Activated naive CD4-positive, alpha-beta T cell treated with Interleukin-2 at 50 U/mL for 16 hours (primary cell): ENCODE measurements at places on chromosomes 1 and 21.

- DNase-seq, result peak; percentile 59
Measured at GRCh38 chr1:169427081-169427641, at the start of gene CCDC181. Gene CCDC181 (minus strand): TSS chr1:169427474. CDS start chr1:169424927, 2,547 bp downstream.

- DNase-seq, result no peak
Measured at GRCh38 chr1:14947421-14947820, 206.1 kb upstream of the TMEM51 start.

GRCh38 chr21:14482165-14482564 lies 64.0 kb downstream of the SAMSN1 start:
- peak; percentile 31 for DNase-seq

GRCh38 chr1:161721738-161722343 lies 497 bp downstream of the FCRLB start:
- no peak for DNase-seq

GRCh38 chr21:33011462-33011861 lies 14.3 kb upstream of the OLIG2 start:
- DNase-seq, result no peak

GRCh38 chr1:87392248-87393192 lies 63.8 kb downstream of the LMO4 start:
- DNase-seq, result no peak

DNA sequence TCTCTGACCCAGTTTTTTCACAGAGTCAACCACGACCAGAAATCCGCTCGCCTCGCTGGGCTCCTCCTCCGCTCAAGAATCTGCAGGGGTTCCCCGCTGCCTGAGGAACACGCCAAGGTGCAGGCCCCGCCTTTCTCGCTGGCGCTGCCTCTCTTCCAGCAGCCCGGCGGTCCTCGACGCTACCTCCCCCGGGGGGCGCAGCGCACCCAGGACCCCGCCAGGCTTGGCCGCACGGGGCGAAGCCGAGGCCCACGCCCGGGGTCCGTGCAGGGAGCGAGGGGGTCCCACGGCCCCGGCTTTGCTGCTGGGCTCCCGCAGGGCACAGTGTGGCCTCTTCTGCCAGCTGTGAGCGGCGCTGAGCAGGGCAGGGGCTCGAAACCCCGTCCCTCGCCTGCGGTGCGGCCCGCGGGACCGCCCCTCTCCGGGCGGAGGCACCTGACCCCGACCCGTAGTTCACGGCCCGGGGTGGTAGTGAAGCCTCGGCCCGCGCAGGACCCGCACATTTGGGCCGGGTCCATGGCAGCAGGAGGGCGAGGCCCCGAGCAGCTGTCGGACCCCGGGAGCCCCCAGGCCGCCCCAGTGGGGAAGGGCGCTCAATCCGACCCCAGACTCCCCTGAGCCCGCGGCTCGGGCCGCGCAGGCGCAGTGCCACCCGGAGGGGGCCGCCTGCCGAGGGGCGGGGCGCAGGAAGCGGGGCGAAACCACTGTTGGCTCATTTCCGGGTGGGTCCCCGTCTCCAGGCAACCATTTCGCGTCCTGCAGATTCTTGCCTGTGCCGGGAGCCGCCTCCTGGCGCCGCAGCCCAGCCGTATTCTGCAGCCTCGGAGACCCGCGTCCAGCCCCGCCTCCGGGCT lies 10.0 kb upstream of the MMEL1 start:
- DNase-seq, result peak; percentile 95

DNA sequence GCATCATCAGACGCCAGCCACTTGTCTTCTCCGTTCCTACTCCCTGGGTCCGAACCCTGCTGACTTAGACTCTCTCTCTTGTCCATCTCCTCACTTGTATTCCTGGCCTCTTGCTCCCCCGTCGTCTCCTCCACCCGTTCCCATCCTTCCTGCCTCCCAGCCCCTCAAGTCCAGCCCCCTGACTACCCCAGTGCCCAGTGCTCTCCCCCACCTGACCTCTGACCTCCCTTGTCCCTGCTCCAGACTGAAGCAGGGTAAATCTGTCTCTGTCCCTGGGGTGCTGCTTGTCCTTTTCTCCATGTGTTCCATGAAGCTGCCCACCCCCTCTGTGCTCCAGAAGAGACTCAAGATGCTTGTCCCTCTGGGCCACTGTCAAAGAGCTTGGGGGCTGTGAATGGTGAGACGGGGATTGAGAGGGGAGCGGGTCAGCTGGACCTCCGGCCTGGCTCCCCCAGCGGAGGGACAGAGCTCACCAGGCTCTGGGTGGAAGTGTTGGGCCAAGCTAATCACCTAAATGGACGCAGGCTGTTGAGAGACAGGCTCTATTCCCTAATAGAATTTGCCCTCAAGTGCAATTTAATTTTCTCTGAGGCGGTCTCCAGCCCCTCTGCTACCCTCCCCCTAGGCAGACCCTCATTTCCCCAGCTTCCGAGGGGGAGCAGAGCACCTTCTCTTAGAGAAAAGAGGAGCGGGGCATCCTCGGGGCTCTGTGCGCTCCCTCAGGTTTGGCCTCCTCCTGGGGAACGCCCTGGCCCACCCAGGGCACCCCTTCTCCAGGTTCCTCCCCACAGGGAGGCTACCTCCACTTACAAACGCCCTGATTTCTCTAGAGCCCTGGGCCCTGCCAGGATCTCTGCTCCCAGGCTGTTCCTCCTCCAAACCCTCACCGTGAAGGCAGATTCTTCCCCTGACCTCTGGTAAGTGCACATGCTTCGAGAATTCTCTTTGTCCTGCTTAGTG lies 11.0 kb upstream of the LHX4 start:
- DNase-seq, result no peak

DNA sequence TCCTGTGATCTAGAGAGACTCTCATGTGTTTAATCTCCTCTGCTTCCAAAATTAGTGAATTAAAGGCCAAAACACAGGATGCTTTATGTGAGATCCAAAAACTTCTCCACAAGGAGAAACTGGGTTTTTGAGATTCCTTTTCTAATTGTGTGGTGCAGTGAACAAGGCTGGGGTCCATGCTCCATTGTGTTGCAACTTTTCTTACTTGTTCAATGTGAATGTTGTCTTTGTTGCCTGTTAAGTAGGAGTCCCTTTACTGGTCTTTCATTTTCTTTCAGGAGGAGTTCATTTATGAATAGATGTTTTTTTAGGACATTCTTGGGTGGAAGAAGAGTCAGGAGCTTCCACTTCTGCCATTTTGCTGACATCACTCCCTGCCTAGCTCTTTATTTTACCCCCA lies 40.6 kb upstream of the CFHR3 start:
- no peak for DNase-seq

- no peak for DNase-seq
Measured at GRCh38 chr1:183457449-183457848, 14.8 kb upstream of the SMG7 start.

DNA sequence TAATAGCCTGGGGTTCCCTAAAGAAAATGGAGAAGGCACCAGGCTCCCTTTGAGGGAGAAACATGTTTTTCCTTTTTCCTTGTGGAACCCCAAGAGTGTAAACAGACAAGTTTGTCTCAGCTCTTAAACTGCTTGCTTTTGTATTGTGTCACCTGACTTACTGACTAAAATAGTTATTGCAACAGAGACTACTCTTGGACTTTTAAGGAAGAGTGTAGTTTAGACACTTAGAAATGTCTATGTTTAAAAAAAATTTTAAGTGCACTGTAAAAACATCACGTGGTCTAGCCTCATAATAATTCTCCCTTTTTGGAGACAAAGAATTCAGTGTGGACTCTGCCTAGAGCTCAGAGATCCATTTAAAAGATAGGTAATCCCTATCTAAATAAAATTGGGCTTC lies 141.1 kb downstream of the TRIM33 start:
- DNase-seq, result no peak

DNA sequence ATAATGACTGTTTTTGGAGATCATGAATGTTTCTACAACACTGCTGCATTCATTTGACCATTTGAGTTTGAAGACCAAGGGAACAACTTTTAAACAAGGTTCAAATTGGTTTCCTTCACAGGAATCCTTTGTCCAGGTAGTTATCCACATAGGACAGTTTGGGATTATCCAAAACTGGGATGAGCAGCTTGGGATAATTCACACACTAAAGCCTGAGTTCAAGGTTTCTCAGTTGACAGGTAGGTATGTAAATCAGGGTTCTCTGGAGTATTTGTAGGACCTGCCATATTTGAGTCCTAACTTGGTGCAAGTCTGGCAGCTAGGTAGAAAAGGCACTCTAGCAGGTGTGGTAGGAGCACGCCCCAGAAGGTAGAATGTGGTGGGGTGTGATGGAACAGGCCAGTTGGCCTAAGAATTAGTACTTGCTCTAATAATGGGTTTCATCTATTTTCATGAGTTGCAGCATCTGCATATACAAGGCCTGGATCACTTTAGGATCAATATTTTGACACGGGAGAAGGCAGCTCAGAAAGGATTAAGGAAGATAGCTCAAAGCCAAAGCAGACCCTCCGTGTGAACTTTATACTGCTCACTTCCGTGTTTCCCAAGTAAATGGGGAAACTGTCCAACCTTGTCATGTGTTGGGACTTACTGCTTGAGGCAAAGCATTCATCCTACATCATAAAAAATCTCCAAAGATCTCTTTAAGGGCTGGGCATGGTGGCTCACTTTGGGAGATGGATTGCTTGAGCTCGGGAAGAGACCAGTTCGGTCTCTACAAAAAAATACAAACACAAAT lies 14.1 kb upstream of the RAB42 start:
- no peak for DNase-seq

GRCh38 chr1:116759636-116760035 lies 5.4 kb downstream of the CD2 start:
- no peak for DNase-seq

- no peak for DNase-seq
Measured at GRCh38 chr1:41935226-41935625, 16.5 kb upstream of the HIVEP3 start.

DNA sequence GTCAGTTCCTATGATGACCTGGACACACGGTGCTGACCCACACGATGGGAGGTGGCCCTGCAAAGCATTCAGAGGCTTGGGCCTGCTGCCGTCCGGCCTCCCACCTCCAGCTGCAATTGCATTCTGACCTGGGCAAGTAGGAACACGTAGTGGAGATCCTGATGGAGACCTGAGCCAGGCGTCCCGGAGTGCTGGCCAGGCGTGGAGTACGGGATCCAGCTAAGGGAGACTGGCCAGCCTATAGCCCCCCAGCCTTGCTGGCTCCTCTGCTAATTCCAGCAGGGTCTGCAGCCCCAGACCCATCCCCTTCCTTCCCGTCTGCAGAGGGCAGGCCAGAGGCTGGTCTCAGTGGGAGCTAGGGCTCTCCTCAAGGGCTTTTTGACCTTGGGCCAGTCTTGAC lies 11.2 kb downstream of the CD46 start:
- DNase-seq, result no peak

- no peak for DNase-seq
Measured at GRCh38 chr1:225933072-225933471, 7.9 kb downstream of the LEFTY2 start.

DNA sequence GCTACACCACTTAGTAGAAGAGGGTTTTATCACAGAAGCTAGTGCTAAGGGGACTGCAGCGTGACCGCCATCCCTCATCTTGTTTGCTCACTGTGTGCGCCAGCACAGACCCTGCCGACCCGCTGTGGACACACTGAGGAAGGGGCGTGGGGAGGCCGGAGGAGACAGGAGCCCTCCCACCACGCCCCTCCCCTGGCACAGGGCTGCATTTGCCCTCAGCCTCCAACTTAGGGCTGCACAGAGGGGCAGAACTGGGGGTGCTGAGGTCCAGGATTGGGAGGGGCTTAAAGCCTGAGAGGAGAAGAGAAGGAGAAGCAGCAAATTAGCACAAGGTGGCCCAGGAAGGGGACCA lies 37.2 kb downstream of the RRP1 start:
- no peak for DNase-seq

DNA sequence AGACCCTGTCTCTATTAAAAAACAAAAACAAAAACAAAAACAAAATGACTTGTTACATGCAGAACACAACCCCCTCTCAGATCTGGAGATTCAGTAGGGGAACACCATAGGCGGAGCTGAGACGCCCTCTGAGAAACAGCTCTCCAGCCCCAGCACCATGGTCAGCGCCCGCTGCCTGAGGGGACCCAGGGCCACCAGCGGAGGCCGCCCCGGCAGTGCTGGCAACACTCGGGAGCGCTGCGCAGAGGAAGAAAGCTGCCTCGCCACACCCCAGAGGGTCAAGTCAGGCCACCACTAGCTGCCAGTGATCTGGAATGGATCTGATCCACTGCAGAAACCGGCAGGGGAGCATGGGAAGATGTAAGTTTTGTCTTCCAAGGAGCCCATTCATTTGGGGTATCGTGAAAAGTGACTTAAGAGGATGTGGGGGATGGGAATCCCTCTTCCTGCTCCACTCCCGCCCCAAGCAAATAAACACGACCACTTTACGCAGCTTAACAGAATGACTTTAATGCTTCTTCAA lies 3.1 kb downstream of the ACTA1 start:
- peak; percentile 50 for DNase-seq

DNA sequence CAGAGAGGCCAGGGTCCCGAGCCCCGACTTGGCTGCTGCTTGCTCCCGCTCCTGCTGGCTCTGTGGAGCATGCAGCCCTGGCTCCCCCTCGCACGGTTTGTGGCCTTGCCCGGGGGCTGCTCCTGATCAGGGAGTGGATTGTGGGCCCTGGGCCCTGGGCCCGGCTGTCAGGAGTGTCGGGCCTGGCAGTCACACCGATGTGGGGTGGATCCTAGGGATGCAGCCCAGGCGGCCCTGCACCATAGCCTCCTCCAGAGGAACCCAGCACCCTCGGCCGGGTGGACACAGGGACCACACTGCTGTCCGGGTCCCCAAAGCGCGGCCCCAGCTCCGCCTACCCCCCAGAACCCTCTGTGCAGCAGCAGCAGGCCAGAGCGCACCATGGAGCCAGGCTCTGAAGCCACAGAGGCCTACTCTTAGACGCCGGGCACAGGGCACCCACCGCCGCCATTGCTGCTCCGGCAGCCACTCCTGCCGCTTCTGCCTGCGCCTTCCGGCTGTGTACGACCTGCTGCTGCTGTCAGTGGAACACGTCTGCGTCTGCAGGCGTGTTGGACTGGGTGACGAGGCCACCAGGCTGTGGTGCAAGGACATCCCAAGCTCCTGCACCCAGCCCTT lies 9.4 kb downstream of the SLX9 start:
- DNase-seq, result no peak

DNA sequence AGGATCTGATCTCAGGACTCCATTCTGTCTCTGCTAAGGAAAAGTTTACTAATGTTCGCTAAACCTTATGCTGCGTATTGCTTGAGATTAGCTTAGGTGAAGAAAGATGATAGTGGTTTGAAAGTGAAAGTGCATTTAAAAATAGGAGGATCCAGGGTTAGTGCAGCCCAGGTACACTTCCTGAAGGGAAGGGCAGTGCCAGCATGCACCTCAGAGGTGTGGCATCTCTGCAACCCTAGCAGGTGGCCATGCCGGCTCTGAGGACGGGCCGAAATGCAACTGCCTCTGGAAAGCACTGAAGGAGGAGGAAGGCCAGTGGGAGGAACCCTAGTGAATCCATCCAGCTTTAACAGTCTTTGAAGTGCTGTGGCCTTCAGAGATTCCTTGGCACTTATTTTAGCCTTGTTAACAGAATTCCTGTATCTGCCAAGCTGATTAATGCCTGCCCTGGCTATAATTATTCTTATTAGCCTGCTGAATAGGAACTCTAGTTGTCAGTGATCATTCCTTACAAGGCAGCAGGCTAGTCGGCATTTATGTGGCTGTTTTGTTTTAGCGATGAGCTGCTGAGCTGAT lies 5.5 kb downstream of the PTGFRN start:
- DNase-seq, result no peak
